ENCODE measurements at places on chromosomes 3 and 15. TPM values are rescaled to one million over a fixed set of nuclear protein-coding genes. Genes with fewer than 3 reads are reported as not detected.

The RTP2 gene
- not detected for total RNA-seq

The PIAS1 gene
- 141 TPM for total RNA-seq

GRCh38 chr3:194269610-194270145, 81.5 kb downstream of the CPN2 start:
- H3K4me1 ChIP-seq: peaks cover 28% of the 10 kb centered on the region
- H3K36me3 ChIP-seq: no peaks in the 10 kb centered on the region
- peak overlapping the region; percentile 81 for H3K27ac ChIP-seq
- peak; percentile 64 for DNase-seq
- no peak overlapping the region for H3K4me3 ChIP-seq
- no peaks in the 10 kb centered on the region for H3K27me3 ChIP-seq

The TMIE gene
- not detected for total RNA-seq

The DHFR2 gene
- total RNA-seq: 6.1 TPM

DNA sequence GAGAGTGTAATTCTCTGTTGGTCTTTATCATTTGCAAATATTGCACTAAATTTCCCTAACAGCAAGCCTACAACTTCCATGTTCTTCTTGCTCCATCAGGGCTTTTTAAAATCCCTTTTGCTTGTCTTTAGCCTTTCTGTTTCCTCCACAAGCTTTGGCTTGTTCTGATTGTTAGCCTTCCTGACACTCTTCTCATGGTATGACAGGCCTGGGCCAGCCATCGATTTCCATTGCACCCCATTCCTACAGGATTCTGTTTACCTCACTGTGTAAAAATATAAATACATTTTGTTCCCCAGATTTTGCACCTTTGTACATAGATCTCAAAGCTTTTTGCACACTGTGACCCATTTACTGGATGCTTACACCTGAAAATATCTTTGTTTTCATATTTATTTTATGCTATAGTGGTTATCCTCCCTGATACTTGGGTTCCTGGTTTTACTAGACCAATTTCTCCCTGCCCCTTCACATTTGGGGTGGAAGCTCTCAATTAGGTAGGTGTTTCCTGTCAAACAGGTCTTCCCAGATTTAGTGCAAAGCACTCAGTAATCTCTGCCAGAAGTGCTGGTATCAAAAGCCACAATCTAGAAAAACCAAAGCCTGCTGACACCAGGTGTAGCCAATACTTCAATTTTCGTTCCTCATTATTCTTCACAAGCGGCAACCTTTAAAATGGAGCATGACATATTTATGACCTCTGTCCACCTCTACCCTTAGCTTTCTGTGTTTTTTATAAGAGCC, 57.9 kb upstream of the PPP2R3A start:
- no peak for DNase-seq
- H3K4me1 ChIP-seq: no peaks in the 10 kb centered on the region
- no peaks in the 10 kb centered on the region for H3K27me3 ChIP-seq
- no peak overlapping the region for H3K27ac ChIP-seq

The HTR3E gene
- total RNA-seq: 0.80 TPM

All from transverse colon (tissue), 4 donors.